ENCODE measurements at places on chromosomes 11 and 22.
A peak's percentile ranks its signal among the peaks of the same experiment; 100 is the strongest.

DNA sequence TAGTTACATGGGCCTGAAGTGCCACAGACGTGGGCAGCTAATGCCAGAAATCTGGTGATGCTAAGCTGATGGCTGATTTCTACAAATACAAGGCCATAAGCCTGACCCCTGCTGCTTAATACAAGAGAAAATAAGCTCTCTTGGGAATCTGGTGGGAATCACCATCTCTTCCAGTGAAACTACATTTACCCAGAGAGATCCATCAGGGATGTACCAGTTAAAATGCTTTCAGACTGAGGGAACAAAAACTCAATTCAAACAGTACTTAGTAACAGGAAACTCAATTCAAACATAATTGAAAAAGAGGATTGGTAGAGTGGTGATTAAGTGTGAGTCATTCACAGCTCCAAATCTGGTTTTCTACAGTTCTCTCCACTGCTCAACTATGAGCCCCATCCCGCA is 1.7 kb upstream of the CAVIN3 start:
- no peak for DNase-seq

DNA sequence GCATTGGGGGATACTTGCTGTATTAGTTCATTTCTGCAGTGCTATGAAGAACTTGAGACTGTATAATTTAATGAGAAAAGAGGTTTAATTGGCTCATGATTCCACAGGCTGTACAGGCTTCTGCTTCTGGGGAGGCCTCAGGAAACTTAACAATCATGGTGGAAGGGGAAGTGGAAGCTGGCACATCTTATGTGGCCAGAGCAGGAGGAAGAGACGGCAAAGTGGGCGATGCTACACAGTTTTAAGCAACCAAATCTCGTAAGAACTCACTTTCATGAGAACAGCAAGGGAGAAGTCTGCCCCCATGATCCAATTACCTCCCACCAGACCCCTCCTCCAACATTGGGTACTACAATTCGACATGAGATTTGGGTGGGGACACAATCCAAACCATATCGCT is 55.1 kb downstream of the TMPRSS5 start:
- DNase-seq = no peak

- no peak for DNase-seq
Measured at GRCh38 chr11:20022363-20023081, 137.8 kb downstream of the DBX1 start.

DNA sequence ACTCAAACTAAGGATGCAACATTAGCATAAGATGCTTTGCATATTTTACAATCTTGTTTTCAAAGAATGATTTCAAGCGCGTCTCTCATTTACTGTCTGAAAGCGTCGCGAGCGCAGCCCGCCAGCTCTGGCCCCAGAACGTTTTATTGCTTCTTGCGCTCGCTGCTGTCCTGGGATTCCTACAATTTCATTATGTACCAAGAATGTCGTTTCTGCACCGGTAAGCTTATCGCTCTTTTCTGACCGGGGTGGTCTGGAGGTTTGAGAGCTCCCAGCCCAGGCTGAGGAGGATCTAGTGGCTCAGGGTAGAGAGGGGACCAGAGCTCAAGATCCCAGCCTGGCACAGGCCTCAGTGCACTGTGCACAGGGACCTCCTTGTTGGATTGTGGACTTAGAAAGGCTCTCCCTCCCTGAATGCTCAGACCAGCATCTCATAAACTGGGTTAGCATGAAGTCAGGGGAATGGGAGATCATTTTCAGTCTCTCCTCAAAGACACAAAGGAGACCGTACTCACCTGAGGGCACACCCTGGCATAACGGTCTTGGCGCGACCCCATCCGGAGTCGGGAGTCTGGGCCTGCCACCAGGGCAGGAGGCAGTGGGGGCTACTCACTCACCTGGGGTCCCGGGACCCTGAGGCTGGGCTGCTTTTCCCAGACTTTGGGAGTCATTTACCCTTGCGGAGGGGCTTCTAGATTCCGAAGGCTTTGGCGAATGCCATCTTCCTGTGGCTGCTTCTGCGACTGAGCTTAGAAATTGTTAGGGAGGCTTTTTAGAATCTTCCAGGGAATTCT is 817.4 kb downstream of the BRD1 start:
- no peak for DNase-seq

GRCh38 chr22:40050258-40050657 is 55.5 kb downstream of the FAM83F start:
- no peak for DNase-seq

GRCh38 chr22:35862697-35863096 is 145.0 kb downstream of the APOL5 start:
- no peak for DNase-seq

DNA sequence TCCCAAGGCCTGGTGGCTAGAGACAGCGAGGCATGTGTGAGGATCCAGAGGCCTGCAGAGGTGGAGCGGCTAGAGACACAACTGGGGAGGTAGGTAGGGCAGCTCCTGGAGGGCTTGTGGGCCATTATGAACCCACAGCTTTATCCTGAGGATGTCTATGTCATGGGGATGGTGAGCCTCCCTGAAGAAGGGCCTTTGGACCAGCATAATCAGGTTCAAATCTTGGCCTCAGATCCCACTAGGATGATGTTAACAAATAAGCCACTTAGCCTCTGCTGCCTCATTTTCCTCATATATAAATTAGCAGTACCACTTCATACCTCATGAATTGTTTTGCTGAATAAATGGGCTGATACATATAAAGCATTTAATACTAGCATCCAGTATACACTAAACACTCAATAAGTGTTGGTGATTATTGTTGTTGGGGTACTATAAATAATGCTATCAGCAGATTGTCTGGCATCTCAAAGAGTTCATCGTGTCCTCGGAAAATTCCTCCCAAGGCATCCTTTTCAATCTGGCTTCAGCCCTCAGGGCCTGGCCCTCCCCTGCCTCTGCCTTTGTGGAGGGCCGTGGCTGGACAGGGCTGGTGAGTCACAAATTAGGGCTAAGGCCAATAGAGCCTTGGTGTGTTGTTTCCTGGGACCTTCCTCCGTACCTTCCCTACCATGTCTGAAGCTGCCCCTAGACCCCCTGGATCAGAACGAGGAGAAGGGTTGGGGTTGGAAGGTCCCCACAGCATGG is 30.9 kb upstream of the LRRC32 start:
- no peak for DNase-seq

DNA sequence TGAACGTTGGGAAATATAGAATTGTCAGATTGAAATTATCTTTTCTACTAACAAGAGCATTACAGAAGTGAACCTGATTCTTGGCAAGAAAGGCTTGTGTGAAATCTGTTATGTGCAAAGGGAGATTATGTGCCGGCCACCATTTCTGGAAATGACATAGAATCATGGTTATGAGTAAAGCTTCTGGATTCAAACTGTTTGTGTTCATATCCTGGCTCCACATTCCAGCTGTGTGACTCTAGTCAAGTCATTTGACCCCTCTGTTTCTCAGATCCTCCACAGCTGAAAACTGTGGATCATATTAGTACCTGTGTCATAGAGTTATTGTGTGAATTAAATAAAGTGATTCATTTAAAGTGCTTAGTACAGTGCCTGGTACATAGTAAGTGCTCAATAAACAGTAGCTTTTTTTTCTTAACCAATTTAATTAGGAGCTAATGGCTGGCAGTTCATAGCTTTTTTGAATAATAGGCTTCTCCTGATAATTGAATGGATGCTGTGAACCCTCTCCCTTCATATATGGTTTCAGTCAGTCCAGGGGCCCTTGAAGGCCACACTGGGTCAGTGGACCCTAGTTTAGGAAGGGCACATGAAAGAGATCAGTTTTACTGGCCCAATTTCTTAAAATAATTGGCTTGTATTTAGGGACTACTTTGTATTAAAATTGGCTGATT is 34.6 kb downstream of the EHF start:
- no peak for DNase-seq

GRCh38 chr22:46661221-46661851 is 41.1 kb downstream of the GRAMD4 start:
- DNase-seq = no peak

DNA sequence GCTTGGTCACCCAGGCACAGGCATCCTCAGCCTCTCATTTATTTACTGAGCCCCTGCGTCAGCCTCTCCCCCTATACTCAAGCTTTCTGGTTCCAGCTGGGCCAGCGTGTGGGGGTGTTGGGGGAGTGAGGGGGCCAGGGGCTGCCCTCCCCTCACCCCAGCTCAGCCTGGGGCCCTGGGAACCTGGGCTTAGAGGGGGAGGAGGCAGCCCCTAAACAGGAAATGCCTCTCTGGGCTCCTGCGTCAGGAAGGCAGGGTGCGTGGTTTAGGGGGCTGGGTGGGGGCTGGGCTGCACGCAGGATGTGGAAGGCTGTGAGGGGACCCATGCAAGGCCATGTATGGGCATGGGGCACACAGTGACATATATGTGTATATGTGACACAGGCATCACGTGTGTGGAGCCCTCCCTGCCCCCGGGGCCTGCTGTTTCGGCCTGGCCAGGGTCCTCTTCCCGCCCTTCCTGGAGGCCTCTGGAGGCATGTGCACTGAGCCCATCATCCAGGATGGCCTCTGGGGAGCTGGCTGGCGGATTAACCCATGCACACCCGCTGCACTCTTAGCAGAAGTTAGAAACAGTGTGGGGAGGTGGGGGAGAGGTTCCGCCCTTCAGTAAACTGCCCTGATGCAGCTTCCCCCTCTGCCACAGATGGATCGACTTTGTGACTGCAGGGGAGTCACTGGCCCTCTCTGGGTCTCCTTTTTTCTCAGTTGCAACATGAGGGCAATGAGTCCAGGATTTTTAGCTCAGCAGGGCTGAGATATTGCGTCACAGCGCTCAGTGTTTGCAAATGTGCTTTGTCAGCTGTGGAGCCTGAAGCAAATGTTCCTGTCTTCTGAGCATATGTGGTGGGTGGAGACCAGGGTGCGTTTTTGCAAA is 1.1 kb upstream of the CD248 start:
- DNase-seq = peak; percentile 73

DNA sequence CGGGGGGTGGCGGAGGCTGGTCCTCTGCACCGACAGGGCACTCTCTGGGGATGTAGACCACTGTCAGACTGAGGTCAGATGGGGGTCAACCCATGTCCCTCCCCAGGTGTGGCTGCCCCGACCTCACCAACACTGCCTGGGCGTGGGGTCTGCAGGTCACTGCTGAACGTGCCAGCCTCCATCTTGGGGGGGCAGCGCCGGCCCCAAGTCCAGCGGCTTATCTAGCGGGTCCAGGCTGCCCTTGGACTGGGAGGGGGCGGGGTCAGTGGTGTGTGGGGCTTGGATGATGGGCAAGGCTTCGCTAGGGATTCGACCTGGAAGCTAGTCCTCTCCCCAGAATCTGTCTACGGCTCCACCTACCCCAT is 178.2 kb downstream of the IGLL1 start:
- no peak for DNase-seq
